ENCODE measurements at places on chromosomes 7 and 10.

- no peak for DNase-seq
Observed at GRCh38 chr10:132130286-132131265, 56.2 kb upstream of the DPYSL4 start.

DNA sequence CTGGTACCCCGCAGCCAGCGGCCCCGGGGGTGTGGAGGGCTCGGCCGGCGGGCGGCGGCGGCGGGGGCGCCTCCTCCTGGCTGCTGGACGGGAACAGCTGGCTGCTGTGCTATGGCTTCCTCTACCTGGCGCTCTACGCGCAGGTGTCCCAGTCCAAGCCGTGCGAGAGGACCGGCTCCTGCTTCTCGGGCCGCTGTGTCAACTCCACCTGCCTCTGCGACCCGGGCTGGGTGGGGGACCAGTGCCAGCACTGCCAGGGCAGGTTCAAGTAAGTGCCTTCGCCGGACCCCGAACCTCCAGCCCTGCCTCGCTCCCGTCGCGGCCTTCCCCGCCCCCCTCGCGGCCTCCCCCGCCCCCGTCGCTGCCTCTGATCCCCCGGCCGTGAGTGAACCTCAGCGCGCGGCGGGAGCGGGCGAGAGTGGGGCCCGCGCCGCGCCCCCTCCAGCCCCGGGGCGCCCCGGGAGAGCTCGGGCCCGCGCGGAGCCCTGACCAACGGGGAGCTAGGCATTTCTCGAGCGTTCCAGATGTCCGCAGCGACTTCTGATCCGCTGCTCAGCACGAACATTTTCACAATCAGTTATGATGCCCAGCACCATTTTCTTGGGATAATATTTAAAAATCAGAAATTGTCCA, 727 bp downstream of the ATRNL1 start:
- no peak for DNase-seq

DNA sequence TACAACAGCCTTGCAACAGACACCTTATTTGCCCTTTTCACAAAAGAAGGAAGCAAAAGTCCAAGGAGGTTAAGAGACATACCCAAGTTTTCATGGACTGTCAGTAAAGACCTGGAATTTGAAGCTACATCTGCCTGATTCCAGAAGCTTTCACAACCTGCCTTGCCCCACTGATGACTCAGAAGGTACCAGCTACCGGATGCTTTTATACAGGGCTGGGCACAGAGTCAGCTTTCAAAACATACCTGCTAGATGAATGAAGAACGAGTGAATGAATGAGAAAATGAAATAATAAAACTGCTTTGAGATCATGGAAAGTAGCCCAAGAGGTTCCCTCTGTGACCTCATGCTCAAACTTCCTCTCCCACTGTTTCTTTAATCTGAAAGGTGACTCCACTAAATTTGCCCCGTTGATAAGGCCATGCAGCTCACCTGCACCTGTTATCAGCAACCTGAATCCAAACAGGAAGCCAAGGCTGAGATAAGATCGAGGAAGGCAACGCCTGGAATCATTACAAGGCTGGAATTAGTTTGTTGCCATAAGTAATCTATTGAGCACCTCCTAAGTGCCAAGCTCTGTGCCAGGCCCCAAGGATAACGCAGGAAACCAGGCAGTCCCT, 151.5 kb downstream of the WDR11 start:
- no peak for DNase-seq

DNA sequence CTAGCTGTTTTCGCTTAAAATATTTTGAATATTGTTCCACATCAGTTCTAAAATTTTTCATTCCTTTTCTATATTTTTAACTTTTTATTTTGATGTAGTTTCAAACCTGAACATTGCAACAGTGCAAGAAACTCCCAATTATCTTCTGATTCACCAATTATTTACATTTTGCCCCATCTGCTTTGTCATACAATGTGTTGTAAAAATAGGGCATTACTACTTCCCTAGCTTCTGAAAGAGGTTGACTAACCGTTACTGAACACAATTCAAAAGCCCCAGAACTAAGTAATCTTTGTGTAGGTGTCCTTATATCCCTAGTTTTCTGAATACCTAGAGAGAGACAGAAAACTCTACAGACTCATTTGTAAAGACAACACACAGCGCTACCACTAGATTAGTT, 86.7 kb downstream of the AVL9 start:
- no peak for DNase-seq

DNA sequence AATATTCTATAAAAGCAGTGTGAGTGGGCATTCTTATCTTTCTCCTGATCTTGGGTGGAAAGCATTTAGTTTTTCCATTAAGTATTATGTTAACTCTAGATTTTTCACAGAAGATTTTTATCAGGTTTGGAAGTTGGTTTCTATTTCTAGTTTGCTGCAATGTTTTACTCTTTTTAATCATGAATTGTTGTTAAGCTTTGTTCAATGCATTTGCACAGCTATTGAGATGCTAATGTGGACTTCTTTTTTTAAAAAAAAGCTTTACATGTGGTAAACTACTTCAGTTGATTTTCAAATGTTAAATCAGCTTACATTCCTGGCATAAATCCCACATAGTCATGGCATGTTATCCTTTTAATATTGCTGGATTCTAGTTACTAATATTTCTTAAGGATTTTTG, 363.6 kb upstream of the NRP1 start:
- DNase-seq: no peak

GRCh38 chr10:123019264-123019663, 10.5 kb downstream of the ACADSB start:
- DNase-seq: no peak

DNA sequence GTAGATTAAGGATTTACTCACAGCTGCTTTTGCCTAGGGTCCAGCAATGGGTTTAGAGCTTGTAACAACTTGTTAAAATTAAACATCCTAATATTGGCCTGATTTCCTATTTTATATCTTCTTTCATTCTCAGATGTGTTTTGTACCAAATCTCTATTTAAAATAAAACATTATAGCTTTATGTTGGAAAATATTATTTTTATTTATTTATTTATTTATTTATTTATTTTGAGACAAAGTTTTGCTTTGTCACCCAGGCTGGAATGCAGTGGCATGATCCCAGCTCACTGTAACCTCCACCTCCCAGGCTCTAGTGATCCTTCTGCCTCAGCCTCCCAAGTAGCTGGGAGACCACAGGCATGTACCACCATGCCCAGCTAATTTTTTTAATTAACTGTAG, 17.9 kb upstream of the PDSS1 start:
- no peak for DNase-seq

DNA sequence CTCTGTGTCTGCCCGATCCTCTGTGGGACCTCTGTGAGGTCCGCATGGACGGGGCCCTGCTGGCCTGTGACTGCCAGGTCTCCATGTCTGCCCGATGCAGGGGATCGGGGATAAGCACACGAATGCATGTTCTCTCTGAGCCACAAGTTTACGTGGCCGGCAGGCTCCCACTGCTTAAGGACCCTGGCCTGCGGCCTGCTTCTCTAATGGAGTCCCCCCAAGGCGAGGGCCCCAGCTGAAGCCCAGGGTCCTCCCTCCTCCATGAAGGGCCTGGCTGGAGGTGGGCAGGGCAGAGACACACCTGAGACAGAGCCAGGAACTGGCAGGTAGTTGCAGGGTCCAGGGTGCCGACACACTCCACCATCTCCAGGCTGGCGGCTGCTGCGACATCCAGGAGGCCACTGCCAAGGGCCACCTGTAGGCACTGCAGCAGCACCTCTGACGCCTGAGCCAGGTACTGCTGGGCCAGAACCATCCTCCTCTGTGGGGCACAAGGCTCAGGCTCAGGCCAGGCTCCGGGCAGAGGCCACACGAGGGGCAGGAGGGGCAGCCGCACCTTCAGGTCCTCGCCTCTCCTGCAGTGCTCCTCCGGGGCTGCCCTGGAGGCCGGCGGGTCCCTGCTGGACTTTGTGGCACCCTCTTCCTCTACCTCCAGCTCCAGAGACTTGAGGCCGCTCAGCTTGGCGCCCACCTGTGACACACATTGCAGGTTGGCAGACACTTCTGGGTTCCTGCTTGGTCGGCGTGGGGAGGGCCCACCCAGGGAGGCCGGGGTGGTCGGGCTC, 60.9 kb upstream of the NKX6-2 start:
- no peak for DNase-seq

- DNase-seq: no peak
Observed at GRCh38 chr10:123759041-123759440, 92.9 kb downstream of the GPR26 start.

DNA sequence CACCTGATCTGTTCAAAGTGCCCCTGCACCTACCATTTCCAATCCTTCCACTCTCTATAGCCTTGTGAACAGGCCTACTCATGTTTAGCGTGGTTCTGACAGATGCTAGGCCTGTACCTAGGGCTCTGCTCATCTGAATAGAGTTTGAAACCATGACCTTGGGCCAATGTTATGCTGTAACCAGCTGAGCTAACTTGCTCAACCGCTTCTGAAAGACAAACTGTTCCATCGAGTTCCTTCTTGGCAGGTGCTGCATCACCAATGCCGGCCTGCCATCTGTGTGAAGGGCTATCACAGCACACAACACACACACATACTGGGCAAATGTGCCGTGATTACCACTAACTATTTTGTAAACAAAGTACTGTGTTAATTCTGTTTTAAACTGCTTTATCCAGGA, 419.0 kb upstream of the GALNT17 start:
- no peak for DNase-seq

GRCh38 chr7:12623885-12624498, 53.5 kb downstream of the SCIN start:
- no peak for DNase-seq

DNA sequence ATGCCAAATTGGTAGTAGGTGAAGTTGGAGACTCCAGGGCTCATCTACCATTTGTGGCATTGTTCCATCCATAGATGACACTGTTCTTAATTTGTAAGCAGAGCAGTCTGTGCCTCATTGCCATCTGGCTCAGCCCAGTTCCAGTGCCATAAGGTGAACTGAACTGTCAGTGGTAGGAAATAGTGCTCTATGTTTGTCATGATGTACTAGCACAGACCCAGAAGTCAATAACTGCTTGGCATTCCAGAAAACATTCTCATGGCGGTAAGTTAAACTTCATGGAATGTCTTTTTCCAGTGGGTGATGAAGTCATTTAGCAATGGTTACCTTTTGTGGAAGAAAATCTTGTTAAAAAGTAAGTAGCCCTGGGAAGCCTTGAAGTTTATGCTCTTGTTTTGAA, 302.7 kb downstream of the SUGCT start:
- DNase-seq: no peak

- no peak for DNase-seq
Observed at GRCh38 chr10:80655898-80656297, 118.2 kb downstream of the SH2D4B start.

DNA sequence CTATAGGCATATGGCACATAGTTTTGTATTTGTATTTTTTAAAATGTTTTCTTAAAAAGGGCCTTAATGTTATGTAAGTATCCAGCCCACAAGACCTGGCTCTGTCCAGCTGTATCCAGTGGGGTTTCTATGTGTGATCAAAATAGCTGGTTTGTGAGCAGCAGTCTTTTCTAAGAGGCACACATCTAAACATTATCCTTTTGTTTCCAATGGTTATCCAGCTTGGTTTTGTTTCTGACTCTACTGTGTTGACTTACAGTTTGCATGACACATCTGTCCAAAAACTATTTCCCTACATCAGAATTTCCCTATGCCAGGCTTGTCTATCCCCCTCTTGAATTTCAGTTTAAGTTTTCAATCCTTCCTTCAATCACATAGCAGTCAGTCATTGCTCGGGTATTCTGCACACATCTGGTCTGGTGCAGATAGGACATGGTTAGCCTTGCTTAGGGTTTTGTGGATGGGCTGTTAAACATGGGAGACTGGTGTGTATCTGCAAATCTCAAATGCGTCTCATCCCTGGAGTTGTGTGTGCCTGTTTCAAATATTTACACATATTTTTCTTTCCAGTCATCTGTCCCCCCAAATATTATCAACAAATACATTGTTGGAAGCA, 104.2 kb downstream of the SAMD9 start:
- DNase-seq: no peak

GRCh38 chr7:138821912-138822311, 23.9 kb upstream of the ATP6V0A4 start:
- DNase-seq: no peak

All from activated CD4-positive, alpha-beta T cell treated with anti-CD3 and anti-CD28 coated beads, Interleukin-2, amount 10 ng/mL, durations not matched to agents 7 days and 5 days (primary cell).